Amniotic stem cell (primary cell): ENCODE measurements at places on chromosomes 6 and 20.

- DNase-seq = no peak
Measured at GRCh38 chr20:14996883-14997672, 659.7 kb upstream of the FLRT3 start.

GRCh38 chr6:93790981-93791380, 371.6 kb upstream of the EPHA7 start:
- no peak for DNase-seq

DNA sequence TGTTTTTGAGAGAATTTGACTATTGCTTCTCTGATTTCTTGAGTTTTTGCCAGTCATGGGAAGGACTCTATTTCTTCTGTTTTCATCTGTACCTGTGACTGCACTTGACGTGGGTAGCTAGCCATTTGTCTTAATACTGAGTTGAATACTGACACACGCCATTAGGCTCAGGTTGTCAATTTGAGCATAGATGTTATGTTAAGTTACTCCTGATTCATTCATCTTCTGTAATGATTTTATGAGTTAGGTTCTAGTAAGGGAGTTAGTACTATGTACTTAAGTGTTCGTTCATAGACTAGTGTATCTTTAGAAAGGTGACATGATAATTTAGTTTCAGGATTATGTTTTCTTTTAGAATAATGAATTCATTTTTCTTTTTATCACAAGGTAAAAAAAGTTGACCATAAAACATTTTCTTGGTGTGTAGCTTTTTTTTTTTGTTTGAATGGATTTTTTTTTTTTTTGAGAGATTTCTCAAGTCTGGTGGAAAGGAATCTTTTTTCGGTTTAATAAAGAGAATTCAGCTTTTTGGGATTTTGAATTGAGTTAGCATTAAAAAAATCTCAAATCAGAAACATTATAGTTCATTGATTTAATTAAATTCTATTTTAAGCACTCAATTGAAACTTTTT, 1.7 kb downstream of the AFDN start:
- no peak for DNase-seq

- no peak for DNase-seq
Measured at GRCh38 chr6:34276881-34277762, 28.3 kb upstream of the SMIM29 start.

DNA sequence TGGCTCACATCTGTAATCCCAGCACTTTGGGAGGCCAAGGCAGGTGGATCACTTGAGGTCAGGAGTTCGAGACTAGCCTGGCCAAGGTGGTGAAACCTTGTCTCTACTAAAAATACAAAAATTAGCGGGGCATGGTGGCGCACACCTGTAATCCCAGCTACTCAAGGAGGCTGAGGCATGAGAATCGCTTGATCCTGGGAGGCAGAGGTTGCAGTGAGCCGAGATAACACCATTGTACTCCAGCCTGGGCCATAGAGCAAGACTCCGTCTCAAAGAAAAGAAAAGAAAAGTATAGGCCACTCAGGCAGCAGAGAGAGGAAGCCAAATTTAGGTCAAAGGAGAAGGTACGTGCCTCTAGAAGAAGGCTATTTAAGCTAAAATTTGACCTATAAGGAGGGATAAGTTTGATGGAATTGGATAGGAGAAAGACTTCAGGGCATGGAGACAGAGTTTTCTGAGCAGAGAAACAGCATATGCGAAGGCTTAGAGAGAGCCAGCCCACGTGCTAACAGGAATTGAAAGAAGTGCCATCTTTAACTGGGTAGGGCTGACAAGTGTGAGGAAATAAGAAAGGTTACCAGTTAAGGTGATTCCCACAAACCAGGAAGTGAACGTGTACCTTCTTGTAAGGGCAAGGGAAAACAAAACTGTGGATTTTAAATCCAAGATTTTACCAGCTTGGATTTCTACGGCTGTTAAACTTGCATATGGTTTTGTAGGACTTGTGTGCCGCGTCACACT, 113.8 kb downstream of the IPCEF1 start:
- DNase-seq = no peak
